Activated T-cell treated with anti-CD3 and anti-CD28 coated beads for 4 hours (primary cell): ENCODE measurements at places on chromosomes 6 and 20.

DNA sequence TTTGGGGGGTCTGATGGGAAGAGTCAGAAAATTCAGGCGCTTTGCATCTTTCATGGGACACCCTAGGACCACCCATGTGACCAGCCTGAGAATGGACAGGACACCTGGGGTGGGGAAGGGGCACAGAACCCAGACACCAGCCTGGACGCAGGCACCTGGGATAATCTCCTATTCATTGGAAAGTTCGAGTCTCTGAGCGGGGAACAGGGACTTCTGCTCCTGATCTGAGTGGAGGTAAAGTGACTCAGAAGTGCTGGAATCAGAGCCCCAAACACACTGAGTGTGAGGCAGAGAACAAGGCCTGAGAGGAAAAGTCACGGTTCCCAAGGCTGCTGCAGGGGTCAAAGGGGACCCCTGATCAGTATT, 1.4 kb downstream of the HLA-B start:
- no peak for DNase-seq

GRCh38 chr6:83231146-83231545, 38.0 kb downstream of the RWDD2A start:
- DNase-seq: no peak

GRCh38 chr20:46683011-46683667, 6.1 kb downstream of the TP53RK start:
- DNase-seq: no peak

DNA sequence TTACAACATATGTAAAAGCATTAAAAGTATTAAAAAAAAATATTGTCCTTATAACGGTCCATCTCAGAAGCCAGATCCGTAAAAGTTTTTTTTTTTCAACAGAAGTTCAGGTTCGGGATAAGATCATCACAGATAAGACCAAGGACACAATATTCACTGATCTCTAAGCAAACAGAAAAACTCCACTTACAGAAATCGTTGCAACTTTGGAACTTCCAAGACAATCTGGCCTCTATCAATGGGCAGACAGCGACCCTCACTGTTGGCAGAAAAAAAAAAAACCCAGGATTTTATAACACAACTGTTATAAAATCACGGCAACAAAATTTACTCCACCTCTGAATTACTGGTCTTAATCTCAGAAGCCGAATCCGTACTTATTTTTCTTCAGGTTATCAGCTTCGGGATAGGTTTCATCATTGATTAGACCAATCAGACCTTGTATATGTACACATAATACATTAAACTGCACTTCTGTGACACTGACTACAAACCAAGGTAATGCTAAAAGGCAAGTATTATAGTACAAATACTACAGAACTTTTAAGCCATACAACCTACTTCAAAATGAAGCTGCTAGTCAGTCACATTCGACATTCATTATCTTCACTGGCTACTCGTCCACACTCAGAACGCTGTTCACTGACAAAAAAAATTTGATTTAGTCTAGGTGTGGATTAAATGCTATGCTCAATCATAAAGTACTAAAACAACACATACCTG, 34.7 kb upstream of the SYNCRIP start:
- no peak for DNase-seq

DNA sequence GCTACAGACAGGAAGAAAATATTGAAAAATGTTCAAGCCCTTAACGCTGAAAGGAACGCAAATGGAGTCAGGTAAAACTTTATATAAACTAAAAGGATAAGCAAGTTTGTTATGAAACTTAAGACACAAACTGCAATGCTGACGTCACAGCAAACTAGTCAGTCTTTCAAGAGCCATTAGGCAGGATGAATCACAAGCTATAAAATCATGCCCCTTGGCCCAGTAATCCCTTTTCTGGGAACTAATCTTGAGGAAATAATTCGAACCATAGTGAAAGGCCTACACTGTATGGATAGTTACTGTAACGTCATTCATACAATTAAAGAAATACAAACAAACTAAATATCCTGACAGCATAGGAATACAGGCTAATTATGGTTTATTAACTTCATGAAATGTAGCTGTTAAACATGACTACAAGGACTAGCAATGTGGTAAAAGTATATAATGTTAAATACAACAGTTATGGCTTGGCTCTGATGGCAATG, 42.7 kb upstream of the HINT3 start:
- no peak for DNase-seq

DNA sequence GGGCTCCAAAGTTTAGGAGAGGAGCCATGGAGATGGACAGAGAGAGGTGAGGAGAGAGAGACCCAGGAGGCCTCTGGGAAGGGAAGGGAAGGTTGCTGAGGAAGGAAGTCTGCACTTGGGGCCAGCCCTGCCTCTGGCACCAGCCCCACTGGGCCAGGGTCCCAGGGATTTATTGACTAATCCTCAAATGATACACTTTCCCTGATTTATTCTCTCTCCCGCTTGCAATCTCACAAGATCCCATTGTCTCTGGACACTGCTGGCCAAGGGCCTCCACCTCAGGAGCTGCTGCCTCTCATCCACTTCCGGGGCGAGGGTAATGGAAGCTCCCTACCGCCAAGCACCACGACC, 43.6 kb upstream of the FOXP4 start:
- no peak for DNase-seq

- no peak for DNase-seq
Observed at GRCh38 chr6:38508894-38509293, 130.8 kb downstream of the BTBD9 start.

GRCh38 chr6:15875797-15876196, 213.0 kb upstream of the DTNBP1 start:
- DNase-seq: no peak

DNA sequence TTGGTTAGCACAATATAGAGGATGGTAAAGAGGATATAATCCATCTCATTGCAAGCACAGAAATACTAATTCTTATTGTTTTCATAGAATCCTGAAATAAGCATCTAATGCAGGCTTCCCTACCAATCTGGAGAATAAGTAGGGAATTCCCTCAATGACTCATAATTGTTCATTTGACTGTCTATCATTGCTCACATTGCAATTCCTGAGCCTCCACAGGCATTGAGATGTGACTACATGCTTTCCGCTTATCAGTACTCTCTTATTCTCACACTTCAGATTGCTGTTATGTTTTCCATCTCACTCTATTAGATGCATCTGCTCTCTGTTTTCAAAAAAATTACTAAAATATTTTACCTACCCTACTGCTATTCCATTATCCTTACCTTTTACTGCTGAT, 216.2 kb upstream of the PRSS16 start:
- no peak for DNase-seq

DNA sequence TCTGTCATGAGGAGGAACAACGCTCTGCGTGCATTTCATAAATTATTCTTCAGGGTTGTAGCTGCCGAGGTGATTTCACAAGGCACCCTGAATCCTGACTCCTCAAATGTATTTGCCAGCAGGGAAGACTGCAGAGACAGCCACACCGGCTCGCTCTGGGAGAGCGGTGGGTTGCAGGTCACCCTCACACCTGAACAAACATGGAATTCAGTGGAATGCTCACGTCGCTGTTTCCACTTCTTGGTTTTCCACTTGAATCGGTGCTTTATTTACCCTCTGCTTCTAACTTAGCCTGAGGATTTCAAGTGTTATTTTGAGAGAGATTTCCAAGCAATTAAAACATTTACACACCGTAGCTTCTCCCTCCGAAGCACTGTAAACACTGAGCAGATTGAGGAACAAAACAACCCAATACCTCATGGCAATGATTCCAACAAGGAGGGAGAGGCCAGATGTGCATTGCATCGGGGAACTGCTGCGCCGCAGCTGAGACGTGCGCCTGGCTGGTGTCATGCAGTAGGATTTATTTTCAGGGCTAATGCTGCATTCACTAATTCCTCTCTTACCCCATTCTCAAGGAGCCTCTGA, 59.5 kb upstream of the GGTLC1 start:
- DNase-seq: no peak

GRCh38 chr6:138805016-138805765, 9.3 kb downstream of the ECT2L start:
- no peak for DNase-seq

GRCh38 chr6:170151804-170152123, 139.1 kb downstream of the DLL1 start:
- no peak for DNase-seq

DNA sequence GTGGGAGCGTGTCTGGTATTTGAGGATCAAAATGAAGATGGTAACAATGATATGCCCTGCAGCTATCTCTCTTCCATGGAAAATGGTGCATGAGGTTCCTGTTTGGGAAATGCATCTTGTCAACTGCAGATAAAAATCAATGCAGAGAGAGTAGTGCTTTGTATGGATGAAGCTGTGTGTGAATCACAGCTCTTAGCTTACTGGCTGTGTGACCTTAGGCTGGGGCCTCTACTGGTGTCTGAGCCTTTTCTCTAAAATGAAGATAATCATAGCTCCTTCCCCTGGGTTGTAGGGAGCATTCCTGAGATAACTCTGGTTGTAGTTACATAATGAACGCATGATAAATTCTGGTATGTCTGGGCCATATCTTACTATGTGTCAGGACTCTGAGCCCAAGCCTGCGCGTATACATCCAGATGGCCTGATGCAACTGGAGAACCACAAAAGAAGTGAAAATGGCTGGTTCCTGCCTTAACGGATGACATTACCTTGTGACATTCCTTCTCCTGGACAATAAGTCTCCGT, 19.6 kb downstream of the ANGPT4 start:
- DNase-seq: no peak

GRCh38 chr6:53986721-53987521, 124.3 kb upstream of the MLIP start:
- no peak for DNase-seq

- DNase-seq: no peak
Observed at GRCh38 chr6:109623288-109623687, 67.7 kb downstream of the AK9 start.

DNA sequence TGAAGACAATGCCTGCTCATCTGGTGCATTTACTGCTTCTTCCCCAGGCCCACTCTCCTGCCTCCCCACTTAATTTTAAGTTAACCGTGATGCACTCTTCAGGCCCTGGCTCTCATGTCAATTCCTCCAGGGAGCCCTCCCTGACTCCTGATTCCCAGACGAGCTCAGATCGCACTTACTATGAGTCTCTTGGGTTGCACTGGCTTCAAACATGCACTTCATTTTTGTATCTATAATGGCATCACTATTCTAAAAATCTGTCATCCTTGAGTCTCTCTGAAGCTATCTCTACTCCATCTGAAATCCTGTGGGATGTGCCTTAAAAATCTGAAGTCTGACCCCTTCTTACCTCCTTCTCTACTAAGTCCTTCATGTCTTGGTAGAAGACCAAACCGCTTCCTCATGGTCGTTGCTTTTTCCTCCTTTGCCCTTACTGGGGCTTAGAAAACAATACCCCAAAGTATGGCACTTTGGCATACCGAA, 24.7 kb downstream of the COX4I2 start:
- DNase-seq: no peak

DNA sequence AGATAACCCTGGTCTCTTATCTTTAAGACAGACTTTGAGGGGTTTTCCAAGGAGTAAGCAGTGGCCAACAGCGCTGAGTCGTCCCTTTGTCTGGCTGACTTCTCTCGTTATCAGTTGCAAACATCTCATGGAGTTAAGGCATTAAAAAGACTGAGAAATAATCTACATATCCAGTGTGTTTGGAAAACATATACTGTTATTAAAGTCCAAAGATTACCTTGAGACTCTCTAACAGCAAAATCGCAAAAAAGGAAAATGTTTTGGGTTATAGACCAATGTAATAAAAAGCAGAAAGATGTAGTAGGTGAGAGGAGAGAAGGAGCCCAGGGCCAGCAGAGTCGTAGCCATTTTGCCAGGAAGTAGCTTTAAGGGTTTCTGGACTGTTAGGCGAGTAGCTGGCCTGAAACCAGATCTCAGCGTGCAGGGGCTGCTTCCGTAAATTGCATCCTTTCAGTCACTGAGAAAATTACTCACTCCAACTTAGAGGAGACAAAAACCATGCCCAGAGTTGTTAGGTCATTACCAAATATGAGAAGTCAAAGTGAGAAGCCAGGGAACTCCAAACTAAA, 24.6 kb downstream of the MYLK4 start:
- DNase-seq: no peak

DNA sequence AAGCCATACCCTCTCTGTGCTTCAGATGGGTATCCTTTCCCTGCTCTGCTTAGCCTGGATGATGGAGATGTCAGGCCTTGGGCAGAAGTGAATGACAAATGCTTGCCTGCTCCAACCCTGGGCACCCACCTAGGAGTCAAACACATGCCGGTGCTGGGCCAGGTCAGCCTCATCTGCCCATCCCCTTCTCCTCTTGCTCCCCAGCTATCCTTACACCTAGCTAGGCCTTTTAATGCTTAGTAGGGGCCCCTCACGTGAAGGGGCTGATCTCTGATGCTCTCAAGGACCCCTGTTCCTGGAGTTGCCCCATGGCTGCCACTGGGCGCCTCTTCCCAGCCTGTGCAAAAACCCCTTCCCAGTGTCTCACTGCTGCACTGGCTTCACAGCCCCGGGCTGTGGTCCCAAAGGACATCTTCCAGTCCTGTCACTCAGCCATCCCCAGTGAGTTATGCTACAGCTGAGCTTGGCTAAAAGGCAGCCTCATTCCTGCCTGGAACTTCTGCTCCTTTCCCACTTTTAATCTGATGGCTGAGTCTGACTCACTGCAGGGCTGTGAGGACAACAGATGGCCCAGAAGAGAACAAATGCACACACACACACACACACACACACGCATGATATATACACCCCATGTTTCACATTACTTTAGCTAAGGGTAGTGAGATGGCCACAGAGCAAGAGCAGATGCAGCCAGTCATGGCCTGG, 12.8 kb upstream of the SDCBP2 start:
- DNase-seq: no peak

DNA sequence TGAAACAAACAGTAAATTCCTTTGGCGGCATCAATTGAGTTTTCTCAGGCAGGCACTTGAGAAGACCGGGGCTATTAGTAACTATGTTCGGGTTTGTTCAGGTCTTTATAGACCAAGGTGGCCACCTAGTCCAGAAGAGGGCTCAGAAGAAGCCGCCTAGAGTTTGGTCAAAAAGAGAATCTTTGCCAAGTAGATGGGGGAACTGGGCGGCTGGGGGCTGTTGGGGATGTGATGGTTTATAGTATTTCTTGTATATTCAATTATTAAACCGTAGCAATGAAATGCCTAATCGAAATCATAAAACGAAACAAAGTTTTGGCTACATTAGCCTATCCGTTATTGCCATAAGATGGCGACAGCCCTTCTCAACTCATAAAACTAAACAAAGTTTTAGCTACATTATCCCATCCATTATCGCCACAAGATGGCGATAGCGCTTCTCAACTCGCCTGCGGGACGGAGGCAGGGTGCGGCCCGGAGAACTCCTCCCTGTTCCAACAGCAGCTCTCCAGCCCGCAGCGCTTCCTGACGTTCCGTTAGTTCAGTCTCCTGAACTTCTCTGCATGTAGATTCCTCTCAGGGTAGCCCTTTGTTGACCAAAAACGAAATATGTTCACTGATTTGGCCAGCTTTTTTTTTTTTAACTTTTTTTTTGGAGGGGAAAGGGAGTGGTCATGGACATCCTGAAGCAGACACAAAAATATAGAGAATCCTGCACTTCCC, 120.5 kb upstream of the PRSS16 start:
- peak; percentile 81 for DNase-seq

GRCh38 chr20:36917943-36918342, 33.6 kb downstream of the SAMHD1 start:
- no peak for DNase-seq

- DNase-seq: no peak
Observed at GRCh38 chr20:24432046-24432442, 37.4 kb upstream of the SYNDIG1 start.
